CD4-positive, alpha-beta T cell (primary cell): ENCODE measurements at places on chromosomes 13 and 19.

GRCh38 chr19:10418485-10419199 is 1.7 kb upstream of the PDE4A start:
- no peak for DNase-seq
- no peaks in the 10 kb centered on the region for H3K36me3 ChIP-seq

- no peak within 1 kb of the TSS for H3K27ac ChIP-seq
- no peak within 1 kb of the TSS for H3K4me3 ChIP-seq
These were observed at the start of gene ETV2 for GRCh38 chr19:35641515-35642151. Gene ETV2, plus strand, starts transcription at chr19:35641745. Its CDS starts 716 bp downstream, at chr19:35642461.

- no peaks in the 10 kb centered on the region for H3K27me3 ChIP-seq
- H3K4me3 ChIP-seq, result no peak overlapping the region
- H3K36me3 ChIP-seq, result no peaks in the 10 kb centered on the region
- no peak for DNase-seq
These were observed 1628.3 kb downstream of the PCDH9 start for GRCh38 chr13:65601855-65602254.

DNA sequence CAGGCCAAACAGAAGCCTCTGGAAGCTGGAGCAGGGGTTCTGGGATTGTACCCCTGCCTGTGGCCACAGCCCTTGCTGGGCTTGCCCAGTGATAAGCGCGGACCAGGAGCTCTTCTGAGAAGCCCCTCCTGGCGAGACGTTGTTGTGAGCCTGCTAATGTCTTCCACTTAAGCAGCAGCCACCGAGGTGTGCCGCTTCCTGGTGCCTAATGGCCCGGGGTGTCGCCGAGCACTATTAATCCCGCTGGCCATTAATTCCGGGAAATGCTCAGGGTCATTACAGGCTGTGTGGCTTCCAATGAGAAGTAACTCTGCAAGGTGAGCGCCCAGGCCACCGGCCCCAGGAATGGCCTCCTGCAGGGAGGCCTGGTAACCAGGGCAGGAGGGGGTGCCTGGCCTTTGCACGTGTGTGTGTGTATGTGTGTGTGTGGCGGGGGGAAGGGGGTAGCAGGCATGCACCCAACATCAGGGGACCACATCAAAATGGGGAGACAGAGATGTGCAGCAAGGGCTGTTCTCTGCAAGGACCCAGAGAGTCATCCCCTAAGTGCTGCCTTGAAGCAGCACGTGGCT is 175.0 kb downstream of the URI1 start:
- no peaks in the 10 kb centered on the region for H3K4me1 ChIP-seq
- H3K27ac ChIP-seq, result no peak overlapping the region
- H3K36me3 ChIP-seq, result no peaks in the 10 kb centered on the region
- no peaks in the 10 kb centered on the region for H3K27me3 ChIP-seq
- no peak overlapping the region for H3K4me3 ChIP-seq
